ENCODE measurements at places on chromosomes 5 and 9.

DNA sequence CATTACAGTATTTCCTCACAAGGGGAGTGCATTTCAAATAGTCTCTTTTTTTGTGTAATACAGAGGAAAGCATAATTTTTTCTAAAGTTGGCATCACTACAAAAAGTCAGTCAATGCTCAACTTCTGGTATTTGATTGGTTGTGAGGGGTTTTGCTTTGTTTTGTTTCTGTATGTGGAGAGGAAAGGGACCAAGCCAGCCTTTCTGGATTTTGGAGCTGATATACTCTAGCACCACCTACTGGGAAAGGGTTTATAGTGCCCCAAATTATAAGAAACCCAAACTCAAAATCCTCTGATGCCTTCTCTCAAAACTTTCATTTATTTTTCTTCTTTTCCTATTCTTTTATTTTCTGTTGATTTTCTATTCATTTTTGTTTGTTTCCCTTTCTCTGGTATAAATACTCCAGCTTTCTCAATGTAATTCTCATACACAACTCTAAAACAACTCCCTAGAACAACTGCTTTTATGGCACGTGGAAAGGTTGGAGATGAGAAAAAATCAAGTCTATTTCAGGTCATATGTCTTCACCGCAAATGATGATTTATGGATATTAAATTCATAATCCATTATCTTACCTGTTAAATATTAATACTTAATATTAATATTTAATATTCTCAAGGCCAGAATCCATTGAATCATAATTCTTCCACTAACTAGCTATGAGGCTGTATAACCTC, 69.5 kb upstream of the ANXA1 start:
- peaks cover 26% of the 10 kb centered on the region for H3K27me3 ChIP-seq
- no peak overlapping the region for H3K27ac ChIP-seq

- H3K4me3 ChIP-seq: no peak overlapping the region
- H3K4me1 ChIP-seq: peaks cover 1% of the 10 kb centered on the region
- no peaks in the 10 kb centered on the region for H3K36me3 ChIP-seq
- H3K27me3 ChIP-seq: peaks cover 6% of the 10 kb centered on the region
Measured at GRCh38 chr5:168879929-168880328, 300.8 kb upstream of the PANK3 start.

GRCh38 chr5:79202076-79202475, 33.9 kb upstream of the JMY start:
- no peaks in the 10 kb centered on the region for H3K4me1 ChIP-seq
- no peak overlapping the region for H3K27ac ChIP-seq
- H3K27me3 ChIP-seq: no peaks in the 10 kb centered on the region
- no peak for DNase-seq
- no peaks in the 10 kb centered on the region for H3K36me3 ChIP-seq

GRCh38 chr5:122753500-122753899, 21.4 kb upstream of the SNX2 start:
- H3K27me3 ChIP-seq: peaks cover 5% of the 10 kb centered on the region
- no peak overlapping the region for H3K27ac ChIP-seq
- H3K4me1 ChIP-seq: peaks cover 10% of the 10 kb centered on the region
- H3K36me3 ChIP-seq: no peaks in the 10 kb centered on the region
- H3K4me3 ChIP-seq: no peak overlapping the region

GRCh38 chr5:44002381-44002901, 386.8 kb downstream of the FGF10 start:
- no peaks in the 10 kb centered on the region for H3K27me3 ChIP-seq
- no peaks in the 10 kb centered on the region for H3K4me1 ChIP-seq
- H3K4me3 ChIP-seq: no peak overlapping the region
- no peaks in the 10 kb centered on the region for H3K36me3 ChIP-seq
- DNase-seq: no peak
- no peak overlapping the region for H3K27ac ChIP-seq

DNA sequence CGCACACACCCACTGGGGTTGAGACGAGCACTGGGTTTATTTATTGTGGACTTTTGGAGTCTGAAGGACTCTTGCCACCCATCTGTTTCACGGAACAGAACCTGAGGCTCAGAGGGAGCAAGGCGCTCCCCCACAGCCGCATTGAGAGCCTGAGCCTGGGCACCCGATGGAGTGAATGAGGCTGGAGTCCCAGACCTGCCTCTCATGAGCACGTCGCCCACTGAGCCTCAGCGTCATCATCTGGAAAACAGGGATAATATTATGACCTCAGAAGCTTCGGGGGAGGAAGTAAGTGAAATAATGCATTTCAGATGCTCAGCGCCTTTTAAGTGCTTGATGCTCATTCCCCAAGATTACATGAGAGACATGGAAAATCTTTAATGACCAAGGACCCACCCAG, 5.5 kb downstream of the NEK6 start:
- H3K27me3 ChIP-seq: peaks cover 46% of the 10 kb centered on the region
- peaks cover 25% of the 10 kb centered on the region for H3K4me1 ChIP-seq
- H3K27ac ChIP-seq: no peak overlapping the region
- DNase-seq: no peak
- no peak overlapping the region for H3K4me3 ChIP-seq
- H3K36me3 ChIP-seq: peaks cover 7% of the 10 kb centered on the region

GRCh38 chr5:39080168-39080567, 6.0 kb upstream of the RICTOR start:
- peaks cover 4% of the 10 kb centered on the region for H3K36me3 ChIP-seq
- H3K4me1 ChIP-seq: peaks cover 32% of the 10 kb centered on the region
- H3K4me3 ChIP-seq: no peak overlapping the region
- H3K27me3 ChIP-seq: peaks cover 4% of the 10 kb centered on the region
- H3K27ac ChIP-seq: no peak overlapping the region

DNA sequence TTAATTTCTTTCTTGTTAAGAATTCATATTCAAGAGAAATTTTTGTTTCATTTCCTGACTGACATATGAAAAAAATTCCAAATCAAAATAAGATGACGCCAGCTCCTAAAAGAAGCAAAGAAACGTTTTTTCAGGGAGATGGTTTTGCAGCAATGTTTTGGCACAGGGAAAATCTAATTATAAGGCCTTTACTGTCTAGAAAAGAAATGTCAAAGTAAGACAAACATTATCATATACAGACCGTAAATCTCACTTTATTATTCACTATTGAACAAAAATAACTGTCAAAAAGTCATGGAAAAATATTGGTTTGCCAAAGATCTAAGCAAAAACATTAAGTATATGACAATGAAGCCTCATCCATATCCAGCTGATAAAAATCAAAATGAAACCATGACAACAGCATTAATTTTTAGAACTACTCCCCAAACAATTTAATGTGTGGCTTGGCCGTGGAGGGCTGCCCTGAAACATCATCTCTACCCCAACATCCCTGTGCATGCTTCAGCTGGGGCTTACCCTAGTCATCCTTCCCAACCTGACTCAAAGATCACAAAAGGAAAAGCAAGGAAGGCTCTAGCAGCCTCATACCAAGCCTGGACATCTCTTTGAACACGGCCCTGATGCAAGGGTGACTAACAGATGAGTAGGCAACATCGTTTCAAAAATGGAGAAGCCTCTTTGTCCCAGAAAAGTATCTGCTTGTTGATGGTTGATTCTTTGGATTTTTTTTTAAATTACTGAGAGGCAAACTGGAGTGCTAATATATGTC, 95.6 kb downstream of the ARSB start:
- H3K36me3 ChIP-seq: peaks cover 14% of the 10 kb centered on the region
- no peaks in the 10 kb centered on the region for H3K27me3 ChIP-seq
- no peak overlapping the region for H3K4me3 ChIP-seq
- peaks cover 30% of the 10 kb centered on the region for H3K4me1 ChIP-seq
- H3K27ac ChIP-seq: no peak overlapping the region

- no peak for DNase-seq
- peaks cover 10% of the 10 kb centered on the region for H3K27me3 ChIP-seq
Measured at GRCh38 chr5:146426853-146427618, 20.1 kb upstream of the TCERG1 start.

- no peaks in the 10 kb centered on the region for H3K27me3 ChIP-seq
- H3K4me3 ChIP-seq: no peak overlapping the region
- no peaks in the 10 kb centered on the region for H3K36me3 ChIP-seq
- DNase-seq: no peak
- no peaks in the 10 kb centered on the region for H3K4me1 ChIP-seq
Measured at GRCh38 chr5:8897316-8897715, 648.6 kb downstream of the SEMA5A start.

DNA sequence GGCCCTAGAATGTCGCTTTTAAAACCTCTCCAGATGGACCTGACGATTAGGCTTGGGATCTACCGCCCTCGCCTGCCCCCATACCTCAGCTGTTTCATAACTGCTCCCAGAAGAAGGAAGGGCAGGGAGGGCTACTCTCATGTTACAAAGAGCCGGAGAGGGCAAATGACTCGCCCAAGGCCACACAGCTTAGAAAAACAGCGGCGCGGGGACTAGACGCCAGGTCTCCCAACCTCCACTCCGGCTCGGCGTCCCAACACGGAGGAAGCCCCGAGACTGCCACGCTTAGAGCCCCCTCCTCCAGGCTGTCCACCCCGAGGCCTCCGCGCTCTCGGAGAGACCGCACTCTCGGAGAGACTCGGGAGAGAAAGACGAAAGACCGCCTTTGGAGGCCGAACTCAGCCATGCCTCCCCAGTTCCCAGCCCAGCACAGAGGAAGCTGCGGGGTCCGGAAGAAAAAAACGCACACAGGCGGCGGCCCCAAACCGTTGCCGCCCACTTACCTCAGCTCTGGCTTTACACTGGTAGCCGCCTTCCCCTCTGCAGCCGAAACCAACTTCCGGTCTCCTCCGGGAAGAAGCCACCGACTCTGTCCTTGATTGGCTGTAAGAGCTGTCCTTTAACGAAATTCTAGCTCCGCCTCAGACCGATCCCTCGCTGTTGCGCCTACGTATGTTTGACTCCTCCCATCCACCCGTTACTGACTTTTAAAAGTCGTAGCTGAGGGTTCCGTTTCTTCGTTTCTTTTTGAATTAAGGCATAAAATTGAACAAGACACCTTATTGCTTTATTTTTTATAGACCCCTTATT, at the start of gene MED7:
Gene MED7, minus strand, starts transcription at position 549 of the 810 bp plus-strand sequence. CDS start 3,434 bp downstream, outside the sequence.
- H3K4me3 ChIP-seq: peak within 1 kb of the TSS; percentile 82
- peak within 1 kb of the TSS; percentile 98 for H3K27ac ChIP-seq
- H3K27me3 ChIP-seq: no peaks in the 10 kb centered on the region
- H3K4me1 ChIP-seq: peaks cover 40% of the 10 kb centered on the region
- DNase-seq: peak; percentile 98

DNA sequence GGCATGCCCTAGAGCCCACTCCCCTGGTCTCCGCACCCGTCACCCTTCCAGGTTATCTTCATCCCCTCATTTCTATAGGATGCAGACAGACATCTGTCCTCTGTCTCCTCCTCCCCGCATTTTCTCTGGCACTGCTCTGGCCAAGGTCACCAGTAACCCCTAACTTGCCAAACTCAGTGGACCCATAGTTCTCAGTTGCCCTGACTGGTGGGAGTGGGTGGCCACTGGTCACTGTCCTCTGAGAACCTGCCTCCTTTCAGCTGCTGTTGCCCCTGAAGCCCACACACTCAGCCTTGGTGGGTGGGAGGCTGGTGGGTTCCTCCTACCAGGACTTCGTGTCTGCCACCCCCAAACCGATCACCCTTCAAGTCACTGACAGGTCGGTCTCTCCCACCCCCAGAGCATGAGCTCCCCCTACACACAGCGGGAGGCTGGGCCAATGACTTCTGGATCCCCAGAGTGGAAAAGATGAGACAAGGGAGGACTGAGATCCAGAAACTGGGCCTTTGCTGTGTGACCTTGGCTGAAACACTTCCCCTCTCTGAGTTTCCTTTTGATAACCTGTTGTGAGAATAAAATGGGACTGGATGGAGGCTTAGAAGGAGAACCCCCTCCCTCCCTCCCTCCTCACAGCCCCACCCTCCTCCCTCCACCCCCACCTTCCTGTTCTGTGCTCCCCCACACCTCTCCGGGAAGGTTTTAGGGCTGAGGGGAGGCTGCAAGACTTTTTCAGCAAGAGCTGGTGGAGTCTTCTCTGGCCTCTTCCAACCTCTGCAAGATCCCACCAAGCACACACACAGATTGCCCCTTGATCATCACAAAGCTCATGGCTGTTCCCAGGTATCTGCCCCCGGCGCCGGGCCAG, 2.4 kb upstream of the DBN1 start:
- H3K4me3 ChIP-seq: no peak overlapping the region
- peaks cover 13% of the 10 kb centered on the region for H3K27me3 ChIP-seq
- peaks cover 2% of the 10 kb centered on the region for H3K36me3 ChIP-seq
- H3K4me1 ChIP-seq: peaks cover 59% of the 10 kb centered on the region

GRCh38 chr9:88578121-88579049, 43.4 kb downstream of the NXNL2 start:
- H3K4me3 ChIP-seq: no peak overlapping the region
- H3K36me3 ChIP-seq: no peaks in the 10 kb centered on the region
- DNase-seq: peak; percentile 61
- peaks cover 3% of the 10 kb centered on the region for H3K4me1 ChIP-seq
- H3K27ac ChIP-seq: no peak overlapping the region

- H3K4me3 ChIP-seq: no peak overlapping the region
- H3K27me3 ChIP-seq: peaks cover 24% of the 10 kb centered on the region
- no peaks in the 10 kb centered on the region for H3K36me3 ChIP-seq
- no peak for DNase-seq
Measured at GRCh38 chr9:76900884-76901440, 5.0 kb downstream of the PRUNE2 start.

GRCh38 chr5:142982821-142983200, 212.6 kb downstream of the ARHGAP26 start:
- no peaks in the 10 kb centered on the region for H3K27me3 ChIP-seq
- no peak overlapping the region for H3K4me3 ChIP-seq
- peaks cover 20% of the 10 kb centered on the region for H3K36me3 ChIP-seq
- H3K4me1 ChIP-seq: peaks cover 53% of the 10 kb centered on the region

- no peaks in the 10 kb centered on the region for H3K36me3 ChIP-seq
- H3K4me3 ChIP-seq: no peak overlapping the region
- H3K27me3 ChIP-seq: peaks cover 2% of the 10 kb centered on the region
- H3K27ac ChIP-seq: no peak overlapping the region
- H3K4me1 ChIP-seq: no peaks in the 10 kb centered on the region
Measured at GRCh38 chr5:66519626-66520025, 76.6 kb upstream of the MAST4 start.

DNA sequence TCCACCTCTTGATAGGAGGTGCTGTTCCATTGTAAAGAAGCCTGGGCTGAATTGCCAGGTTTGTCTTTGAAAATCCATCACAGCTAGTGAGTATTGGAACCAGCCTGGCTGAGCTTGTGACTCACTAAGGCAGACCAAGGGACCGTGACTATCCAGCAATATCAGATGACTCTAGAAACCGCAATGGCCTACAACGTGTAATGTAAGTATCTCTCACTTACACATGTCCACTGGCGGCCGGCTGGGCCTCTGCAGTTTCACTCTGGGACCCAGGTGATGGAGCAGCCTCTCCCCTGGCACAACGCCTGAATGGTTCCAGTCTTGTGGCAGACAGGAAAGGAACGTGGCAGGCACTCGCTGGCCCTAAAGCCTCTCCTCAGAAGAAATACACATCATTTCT, 3.1 kb upstream of the HRH2 start:
- H3K36me3 ChIP-seq: peaks cover 23% of the 10 kb centered on the region
- DNase-seq: no peak
- no peak overlapping the region for H3K4me3 ChIP-seq
- peak overlapping the region; percentile 20 for H3K27ac ChIP-seq
- H3K27me3 ChIP-seq: peaks cover 10% of the 10 kb centered on the region

GRCh38 chr5:87004101-87004500, 263.6 kb upstream of the RASA1 start:
- no peak for DNase-seq
- no peak overlapping the region for H3K27ac ChIP-seq
- H3K4me3 ChIP-seq: no peak overlapping the region
- peaks cover 5% of the 10 kb centered on the region for H3K27me3 ChIP-seq

All from activated CD4-positive, alpha-beta T cell treated with anti-CD3 and anti-CD28 coated beads, Interleukin-2, amount 10 ng/mL, durations not matched to agents 7 days and 5 days (primary cell).